ENCODE measurements at places on chromosomes 11 and 22. TPM values are rescaled to one million over a fixed set of nuclear protein-coding genes. Genes with fewer than 3 reads are reported as not detected.

The MYO7A gene
- total RNA-seq = 0.20 TPM

The TMEM86A gene
- total RNA-seq = 9.0 TPM

The RIMBP3B gene
- total RNA-seq = 0.14 TPM

The YWHAH gene
- 32.8 TPM for total RNA-seq

The TMPRSS6 gene
- 3.4 TPM for total RNA-seq

The CHID1 gene
- 33.2 TPM for total RNA-seq

The TRIM49 gene
- total RNA-seq = not detected

Data from natural killer cell (primary cell).